T1000 (cell line): ENCODE measurements at places on chromosomes 13 and 19.

GRCh38 chr19:10766049-10766623, 48.3 kb downstream of the DNM2 start:
- DNase-seq: no peak

DNA sequence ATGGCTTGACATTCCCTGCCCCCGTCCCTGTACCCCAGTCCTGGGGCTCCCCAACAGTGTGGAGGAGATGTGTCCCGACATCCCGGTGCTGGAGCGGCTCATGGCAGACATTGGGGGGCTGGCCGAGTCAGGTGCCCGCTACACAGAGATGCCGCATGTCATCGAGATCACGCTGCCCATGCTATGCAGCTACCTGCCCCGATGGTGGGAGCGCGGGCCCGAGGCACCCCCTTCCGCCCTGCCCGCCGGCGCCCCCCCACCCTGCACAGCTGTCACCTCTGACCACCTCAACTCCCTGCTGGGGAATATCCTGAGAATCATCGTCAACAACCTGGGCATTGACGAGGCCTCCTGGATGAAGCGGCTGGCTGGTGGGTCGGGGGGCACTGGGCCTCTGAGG, 83.8 kb downstream of the RYR1 start:
- no peak for DNase-seq

- DNase-seq: no peak
Observed at GRCh38 chr13:36476661-36477060, 44.4 kb downstream of the CCNA1 start.

DNA sequence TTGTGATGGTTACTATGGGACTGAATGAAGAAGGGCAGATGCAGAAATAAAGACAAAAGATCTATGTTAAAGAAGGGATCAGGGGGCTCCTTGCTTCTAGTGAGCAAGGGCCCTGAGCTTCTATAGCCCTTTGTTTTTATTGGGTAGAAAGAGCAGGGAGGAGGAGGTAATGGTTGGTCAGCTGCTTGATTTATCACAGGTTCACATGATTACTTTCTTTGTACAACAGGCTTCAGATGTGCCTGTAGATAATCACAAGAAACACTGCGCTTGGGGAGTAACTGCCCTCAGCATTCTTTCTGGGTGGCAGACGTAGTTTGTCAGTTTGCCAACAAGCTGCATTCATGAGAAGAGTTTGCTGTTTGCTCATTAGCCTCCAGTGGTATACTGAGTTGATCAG, 4.8 kb upstream of the ZNF439 start:
- DNase-seq: no peak

- DNase-seq: no peak
Observed at GRCh38 chr13:53013113-53013512, 15.5 kb upstream of the OLFM4 start.

DNA sequence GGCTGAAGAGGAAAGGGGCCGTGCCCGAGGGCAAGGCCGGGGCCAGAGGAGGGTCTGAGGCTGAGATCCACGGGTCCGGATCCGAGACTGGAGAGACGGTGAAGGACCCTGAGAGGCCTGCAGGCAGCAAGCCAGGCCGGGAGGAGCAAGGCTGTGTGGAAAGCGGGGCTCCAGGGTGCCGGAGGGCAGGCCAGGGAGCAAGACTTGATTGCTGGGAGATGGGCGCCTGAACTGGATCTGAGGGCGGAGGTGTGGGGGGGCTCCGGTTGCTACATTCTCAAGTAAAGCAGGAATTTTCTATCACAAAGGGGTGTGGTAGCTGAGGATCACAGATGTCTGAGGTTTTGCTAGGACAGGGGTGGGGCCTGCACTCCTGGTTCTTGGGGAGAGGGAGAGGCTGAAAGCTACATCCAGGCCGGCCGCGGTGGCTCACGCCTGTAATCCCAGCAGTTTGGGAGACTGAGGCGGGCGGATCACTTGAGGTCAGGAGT, 3.8 kb downstream of the MAMSTR start:
- DNase-seq: no peak

DNA sequence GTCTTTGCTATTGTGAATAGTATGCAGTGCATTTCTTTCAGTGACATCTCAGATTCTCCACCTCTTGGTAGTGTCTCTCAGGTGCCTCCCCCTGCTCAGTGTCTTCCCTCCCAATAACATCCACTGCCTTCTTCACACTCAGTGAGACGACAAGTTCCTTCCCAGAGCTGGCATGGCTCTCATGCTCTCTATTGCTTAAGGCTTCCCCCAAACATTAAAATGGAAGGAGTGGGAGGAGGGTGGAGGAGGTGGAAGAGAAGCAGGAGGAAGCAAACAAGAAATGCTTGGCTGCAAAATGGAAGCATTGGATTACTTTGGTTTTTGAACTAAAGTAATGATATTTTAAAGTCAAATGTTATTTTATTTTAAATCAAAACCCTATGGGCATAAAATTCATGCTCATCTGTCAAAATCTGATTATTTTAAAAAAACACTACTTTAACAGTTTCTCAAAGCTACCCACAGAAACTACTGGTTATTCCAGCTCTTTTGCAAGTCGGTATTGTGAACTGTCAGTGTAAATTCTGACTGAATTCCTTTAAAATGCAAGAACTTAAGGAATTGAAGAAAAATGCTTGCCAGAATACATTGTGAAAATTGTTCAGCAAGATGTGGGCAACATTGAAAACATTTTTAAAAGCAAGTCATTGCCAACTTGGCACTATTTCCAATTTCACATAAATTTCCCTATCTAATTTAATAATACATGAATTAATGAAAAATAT, 727.6 kb upstream of the ARGLU1 start:
- no peak for DNase-seq

DNA sequence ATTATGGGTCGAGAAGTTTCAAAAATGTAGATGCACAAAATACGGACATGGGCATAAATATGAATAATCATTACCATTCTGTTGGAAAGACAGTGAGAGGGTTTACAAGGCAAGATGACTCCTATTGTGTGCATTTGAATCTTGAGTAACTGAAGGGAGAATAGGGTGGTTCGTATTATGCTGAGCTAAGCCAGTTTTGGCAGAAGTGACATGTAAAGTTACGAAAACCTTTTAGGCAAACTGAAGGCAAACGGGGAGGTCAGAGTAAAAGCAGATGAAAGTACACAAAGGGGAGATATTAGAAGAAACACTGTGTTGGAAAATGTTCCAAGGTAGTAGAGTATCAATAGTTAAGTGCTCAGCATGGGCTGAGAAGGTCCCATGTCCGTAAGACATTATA, 16.8 kb downstream of the DCT start:
- DNase-seq: no peak

DNA sequence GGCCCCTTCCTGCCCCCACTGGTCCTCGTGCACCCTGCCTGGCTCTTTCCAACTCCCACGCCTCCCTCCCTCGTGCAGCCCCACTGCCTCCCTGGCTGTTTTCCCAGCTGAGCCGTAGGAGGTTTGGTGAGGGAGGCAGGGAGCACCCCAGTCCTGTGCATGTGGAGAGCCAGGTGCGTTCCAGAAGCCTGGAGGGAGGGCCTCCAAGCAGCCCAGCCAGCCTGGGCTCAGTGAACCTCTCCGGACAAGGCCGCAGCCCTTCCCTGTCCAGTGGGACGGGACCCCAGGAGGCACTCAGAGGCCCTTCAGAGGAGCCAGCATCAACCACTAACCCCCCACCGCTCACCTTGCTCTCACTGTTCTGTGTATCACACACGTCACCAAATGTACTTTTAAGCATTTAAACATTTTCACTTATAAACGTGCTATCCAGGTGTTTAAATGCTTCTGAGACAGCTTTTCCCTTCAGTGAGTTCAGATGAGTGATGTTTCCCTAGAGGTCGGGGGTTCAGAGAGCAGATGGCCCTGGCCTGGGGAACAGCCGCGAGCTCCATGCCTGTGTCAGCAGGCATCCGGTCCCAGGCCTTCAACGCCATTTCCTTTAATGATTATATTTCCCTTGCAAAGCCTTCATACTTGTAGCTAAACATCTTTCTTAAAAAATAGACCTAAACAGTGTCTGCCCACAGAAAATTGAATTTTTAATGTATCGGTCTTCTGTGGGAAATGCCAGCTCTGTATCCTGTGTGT, 122.6 kb downstream of the ATP11A start:
- no peak for DNase-seq

GRCh38 chr19:36377541-36378178, 1.3 kb downstream of the ZFP14 start:
- DNase-seq: no peak

- no peak for DNase-seq
Observed at GRCh38 chr13:98366010-98366409, 188.9 kb upstream of the RNF113B start.

DNA sequence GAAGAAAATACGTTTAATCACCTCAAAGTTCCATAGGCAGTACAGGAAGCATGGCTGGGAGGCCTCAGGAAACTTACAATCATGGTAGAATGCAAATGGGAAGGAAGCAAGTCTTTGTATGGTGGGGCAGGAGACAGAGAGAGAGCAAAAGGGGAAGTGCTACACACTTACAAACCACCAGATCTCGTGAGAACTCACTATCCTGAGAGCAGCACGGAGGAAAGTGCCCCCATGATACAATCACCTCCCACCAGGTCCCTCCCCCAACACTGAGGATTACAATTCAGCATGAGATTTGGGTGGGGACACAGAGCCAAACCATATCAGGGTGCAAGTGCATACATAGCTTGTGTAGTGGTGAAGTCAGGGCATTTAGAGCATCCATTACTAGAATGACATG, 92.3 kb upstream of the ANKRD10 start:
- DNase-seq: no peak

GRCh38 chr13:34620074-34620850, 321.8 kb upstream of the NBEA start:
- DNase-seq: no peak

DNA sequence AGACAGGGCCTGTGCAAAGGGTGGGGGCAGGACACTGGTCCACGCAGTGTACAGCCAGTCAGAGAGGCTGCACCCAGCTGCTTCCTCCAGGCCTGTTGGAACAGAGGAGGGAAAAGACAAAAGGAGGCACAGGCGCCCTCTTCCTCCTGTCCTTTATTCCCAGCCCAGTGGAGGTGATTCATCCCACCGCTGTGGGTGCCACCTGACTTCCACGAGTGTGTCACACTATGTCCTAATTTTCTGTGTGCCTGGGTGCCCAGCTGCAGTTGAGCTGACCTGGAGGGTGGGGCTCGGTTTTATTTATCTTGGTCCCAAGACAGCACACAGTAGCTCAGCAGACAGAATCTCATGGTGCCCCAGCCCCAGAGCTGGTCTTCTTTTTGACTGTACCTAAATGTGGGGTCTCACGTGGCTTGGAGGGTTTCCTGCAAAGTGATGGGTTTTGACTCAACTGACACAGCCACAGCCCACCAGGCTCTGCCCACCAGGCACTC, 9.0 kb downstream of the EPS15L1 start:
- DNase-seq: no peak

DNA sequence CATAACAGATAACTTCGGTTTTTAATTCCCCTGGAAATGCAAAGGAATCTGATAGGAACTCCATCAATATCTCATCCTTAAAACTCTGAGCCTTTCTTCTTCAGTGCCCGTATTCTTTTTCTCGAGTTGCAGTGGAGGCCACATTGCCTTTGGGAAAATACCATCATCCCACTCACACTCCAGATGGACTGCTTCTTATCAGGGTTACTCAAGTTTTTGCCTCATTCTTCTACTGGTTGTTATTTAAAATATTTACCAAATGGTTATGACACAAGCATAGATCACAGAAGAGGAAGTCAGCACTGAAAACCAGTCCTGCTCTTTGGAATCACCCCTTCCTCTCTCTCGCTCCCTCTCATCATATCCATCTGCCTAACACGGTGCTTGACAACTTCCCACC, 1020.5 kb upstream of the SLC10A2 start:
- DNase-seq: no peak

GRCh38 chr19:4519172-4519496, 848 bp upstream of the PLIN4 start:
- DNase-seq: no peak

- no peak for DNase-seq
Observed at GRCh38 chr13:59423708-59424340, 739.9 kb downstream of the DIAPH3 start.

GRCh38 chr19:49502866-49503581, 6.8 kb downstream of the RPS11 start:
- peak; percentile 40 for DNase-seq

DNA sequence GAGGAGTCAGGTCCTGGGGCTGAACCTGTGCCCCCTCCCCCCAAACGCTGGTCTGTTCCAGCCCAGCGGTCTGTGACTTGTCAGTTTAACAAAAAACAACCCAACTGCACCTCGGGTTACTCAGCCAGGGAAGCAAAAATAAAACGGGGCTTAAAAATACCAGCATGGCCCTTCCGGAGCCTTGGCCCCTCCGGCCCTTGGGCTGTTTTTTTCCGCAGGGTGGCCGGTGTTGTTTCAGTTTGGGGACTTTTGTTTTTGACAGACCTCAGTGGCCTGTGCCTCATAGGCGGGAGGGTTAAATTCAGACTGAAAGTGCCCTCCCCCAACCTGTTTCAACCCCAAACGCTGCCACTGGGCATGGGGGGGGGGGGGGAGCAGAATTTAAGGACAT, 4.0 kb downstream of the TCF3 start:
- DNase-seq: no peak

DNA sequence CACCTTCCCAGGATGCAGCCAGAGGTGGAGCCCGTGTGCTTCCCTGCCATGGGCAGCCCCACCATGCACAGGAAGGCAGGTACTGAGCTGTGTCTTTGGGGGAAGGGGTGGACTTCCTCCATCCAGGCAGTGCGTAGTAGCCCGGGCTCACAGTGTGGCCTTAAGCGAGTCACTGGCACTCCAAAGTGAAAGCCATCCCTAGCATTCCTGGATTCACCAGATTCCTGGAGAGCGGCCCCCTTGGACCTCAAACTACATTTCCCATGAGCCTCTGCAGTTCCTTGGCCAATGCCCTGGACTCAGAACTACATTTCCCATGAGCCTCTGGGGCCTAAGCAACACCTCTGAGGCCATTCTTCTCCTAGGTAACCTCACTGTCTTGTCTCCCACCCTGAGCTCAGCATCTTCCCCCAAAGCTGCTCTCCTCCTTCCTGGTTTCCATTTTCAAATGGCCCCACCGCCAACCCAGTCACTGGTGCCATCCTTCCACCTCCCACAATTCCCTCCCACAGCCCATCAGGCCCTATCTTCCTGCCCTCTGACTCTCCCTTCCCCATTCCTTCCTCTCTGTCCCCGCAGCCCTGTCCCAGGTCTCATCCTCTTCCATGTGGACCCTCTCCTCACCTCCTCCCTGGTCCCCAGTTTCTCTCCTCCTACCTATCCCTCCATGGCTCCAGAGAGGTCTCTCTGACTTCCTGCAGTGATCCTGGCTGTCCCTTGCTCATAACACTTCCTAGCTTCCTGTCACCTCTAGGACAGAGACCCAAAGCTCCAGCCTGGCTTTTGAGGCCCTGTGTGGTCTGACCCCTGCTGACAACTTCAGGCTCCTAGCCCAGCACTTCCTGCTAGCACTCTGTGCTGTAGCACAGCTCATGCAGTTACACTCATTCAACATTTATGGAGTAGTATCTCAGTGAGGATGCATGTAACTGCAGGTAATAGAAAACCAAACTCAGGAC, at the start of gene C19orf81:
TSS of gene C19orf81 (plus strand) at position 13 of the 959 bp plus-strand sequence. CDS start at position 13, 0 bp downstream.
- no peak for DNase-seq

- no peak for DNase-seq
Observed at GRCh38 chr13:99040536-99041131, 62.8 kb upstream of the DOCK9 start.
